ENCODE measurements at places on chromosomes 16 and 17.

DNA sequence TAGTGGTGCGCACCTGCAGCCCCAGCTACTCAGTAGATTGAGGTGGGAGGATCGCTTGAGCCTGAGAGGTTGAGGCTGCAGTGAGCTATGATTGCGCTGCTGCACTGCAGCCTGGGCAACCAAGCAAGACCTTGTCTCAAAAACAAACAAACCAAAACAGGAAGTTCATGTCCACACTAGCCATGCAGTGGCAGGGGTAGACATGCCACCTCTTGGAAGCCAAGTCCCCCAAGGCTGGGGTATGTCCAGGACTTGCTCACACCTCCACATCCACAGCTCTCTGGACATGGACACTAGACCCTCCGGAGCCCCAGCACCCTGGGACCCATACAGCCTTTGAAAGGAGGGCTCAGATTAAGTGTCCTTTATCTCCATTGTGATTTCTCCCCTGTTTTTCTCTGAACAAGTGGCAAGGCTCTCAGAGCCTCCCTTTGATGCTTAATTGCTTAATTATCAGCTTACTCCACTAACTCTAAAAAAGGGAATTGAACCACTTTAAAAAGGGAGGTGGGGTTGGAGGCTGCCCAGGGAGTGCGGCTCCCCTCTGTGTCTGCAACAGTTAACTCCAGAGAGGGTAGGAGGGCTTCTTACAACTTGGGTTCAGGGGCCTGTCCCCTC, 424.6 kb upstream of the C16orf82 start:
- DNase-seq: no peak

GRCh38 chr16:53094013-53094630, 39.3 kb downstream of the CHD9 start:
- DNase-seq: peak; percentile 37

DNA sequence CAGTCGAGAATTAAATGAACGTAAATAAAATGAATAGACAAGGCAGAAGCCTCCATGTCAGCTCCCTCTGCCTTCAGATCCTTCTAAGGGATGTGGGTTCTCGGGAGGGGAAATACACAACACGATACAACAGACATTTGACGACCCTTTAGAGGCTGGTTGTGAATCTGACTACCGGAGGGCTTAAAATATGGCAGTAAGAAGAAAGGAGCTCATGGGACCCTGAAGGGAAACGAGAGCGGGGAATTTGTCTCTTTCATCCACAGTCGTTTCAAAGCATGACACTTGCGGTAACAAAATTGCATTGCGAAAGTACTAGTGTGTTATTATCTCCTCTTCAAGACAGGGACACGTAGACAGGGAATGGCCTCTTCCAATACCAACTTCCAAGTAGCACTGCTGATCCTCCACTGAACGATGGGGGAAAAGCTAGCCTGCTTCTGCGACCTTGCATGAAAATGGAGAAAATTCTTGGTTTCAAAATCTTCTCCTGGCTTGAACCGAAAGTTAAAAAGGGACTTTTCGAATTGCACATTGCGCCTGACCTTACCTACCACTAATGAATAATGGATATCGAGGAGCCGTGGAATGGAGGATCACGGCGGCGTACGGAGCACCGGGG, 1.2 kb upstream of the TNRC6C start:
- DNase-seq: no peak

GRCh38 chr16:55892821-55893220, 17.6 kb upstream of the CES5A start:
- DNase-seq: no peak

DNA sequence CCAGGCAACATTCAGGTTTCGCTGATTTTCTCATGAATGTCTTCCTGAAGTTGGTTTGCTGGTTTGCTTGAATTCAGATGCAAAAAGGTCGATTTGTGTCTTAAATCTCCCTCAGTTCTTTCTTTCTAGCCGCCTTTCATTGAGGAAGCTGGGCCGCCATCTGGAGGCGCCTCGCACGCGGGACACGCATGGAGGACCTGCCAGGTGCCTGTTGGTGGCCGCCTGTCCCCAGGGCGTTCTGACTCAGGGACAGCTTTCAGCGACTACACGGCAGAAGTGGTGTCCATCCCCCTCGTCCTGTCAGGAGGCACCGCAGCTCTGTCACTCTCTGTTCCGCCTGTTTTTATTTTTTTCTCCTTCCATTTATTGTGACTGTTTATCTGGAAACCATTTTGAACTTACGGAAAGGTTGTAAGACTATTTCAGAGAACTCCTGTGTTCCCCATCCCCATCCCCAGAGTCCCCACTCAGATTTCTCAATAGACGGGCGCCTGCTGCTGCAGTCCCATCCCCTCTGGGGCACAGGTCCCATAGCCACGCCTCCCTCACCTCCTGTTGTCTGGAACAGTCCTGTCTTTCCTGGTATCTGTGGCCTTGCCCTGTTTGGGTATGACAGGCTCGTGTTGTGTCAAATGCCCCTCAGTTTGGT, 33.2 kb downstream of the COX4I1 start:
- peak; percentile 78 for DNase-seq

DNA sequence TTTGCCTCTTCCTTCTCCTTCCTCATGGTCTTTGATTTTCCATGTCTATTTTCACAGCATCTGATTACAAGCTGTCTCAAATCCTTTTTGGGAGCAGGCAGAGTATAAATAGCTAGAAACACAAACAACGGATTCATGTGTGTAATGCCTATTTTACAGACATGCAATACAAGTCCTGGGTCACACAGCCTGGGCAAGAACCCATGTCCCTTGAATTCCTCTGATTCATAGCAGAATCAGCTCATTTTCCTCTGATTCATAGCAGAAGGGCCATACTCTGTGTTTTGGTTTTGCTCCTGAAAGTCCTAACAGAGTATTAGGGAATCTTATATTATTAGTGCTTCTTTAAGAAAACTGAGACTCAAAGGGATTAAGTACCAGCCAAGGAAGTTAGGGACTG, 71.3 kb downstream of the IRX5 start:
- no peak for DNase-seq

All from GM13977 (cell line).